Upper lobe of right lung (tissue), 1 donor: ENCODE measurements at places on chromosomes 2 and 18. TPM values are rescaled to one million over a fixed set of nuclear protein-coding genes. Genes with fewer than 3 reads are reported as not detected.

DNA sequence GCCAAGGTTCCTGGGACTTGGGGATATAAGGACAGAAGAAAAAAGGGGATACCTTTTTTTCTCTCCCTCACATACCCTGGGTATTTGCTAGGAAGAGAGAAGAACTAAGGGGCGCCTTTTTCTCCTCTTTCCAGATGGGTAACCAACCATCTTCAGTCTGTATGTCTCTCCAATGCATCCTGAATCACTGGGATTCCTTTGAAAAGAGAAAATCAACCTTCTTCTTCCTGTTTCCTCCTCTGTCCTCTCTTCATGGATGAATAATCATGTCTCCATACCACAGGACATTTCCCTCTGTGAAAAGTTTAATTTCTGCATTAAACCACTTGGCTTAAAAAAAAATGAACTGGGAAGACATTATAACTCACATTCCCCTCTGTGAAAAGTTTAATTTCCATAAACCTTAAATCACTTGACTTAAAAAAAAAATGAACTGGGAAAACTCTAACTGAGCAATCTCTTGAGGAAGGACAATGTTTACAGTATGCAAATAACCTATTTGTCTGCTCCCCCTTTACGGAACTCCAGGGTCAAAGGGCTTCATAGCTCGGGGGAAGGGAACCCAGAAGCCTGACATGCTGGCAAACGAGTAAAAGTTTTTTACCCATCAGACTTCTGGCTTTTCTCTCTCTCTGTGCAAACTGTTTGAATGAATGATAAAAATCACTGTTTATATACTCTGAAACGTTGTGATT lies 56.7 kb upstream of the FAM98A start:
- no peaks in the 10 kb centered on the region for H3K36me3 ChIP-seq
- no peaks in the 10 kb centered on the region for H3K27me3 ChIP-seq
- H3K27ac ChIP-seq, result no peak overlapping the region
- no peak overlapping the region for H3K4me3 ChIP-seq

- H3K36me3 ChIP-seq, result no peaks in the 10 kb centered on the region
- H3K4me1 ChIP-seq, result no peaks in the 10 kb centered on the region
- no peak overlapping the region for H3K27ac ChIP-seq
- no peak overlapping the region for H3K4me3 ChIP-seq
Observed at GRCh38 chr18:52435301-52435700, 95.3 kb downstream of the DCC start.

The CROCC2 gene
- 0.26 TPM for total RNA-seq

- DNase-seq, result no peak
- no peaks in the 10 kb centered on the region for H3K36me3 ChIP-seq
- no peaks in the 10 kb centered on the region for H3K4me1 ChIP-seq
- H3K27ac ChIP-seq, result no peak overlapping the region
- no peaks in the 10 kb centered on the region for H3K27me3 ChIP-seq
- H3K4me3 ChIP-seq, result no peak overlapping the region
Observed at GRCh38 chr2:57888463-57888862, 158.1 kb upstream of the VRK2 start.

DNA sequence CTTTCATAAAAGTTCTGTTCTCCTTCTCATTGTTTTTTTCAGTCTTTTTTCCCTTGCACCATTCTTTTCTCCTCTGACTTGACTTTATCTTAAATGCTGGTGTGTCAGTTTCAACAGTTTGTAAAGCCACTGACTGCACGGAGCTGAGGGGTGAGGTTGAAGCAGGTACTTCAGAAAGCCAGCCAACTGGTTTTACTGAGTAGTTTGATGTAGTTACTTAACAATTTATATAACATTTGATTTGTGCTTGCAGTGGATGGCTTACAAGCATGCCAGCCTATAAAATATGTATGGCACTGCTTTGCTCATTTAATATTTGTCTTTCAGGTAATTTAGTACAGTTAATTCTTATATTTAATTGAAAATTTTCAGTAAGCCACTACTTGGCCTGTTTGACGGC lies 55.4 kb downstream of the FAM171B start:
- no peaks in the 10 kb centered on the region for H3K27me3 ChIP-seq
- no peak overlapping the region for H3K4me3 ChIP-seq
- DNase-seq, result no peak

- no peak for DNase-seq
- H3K27ac ChIP-seq, result peak overlapping the region; percentile 45
- H3K4me3 ChIP-seq, result peak overlapping the region; percentile 11
- no peaks in the 10 kb centered on the region for H3K36me3 ChIP-seq
- H3K4me1 ChIP-seq, result peaks cover 9% of the 10 kb centered on the region
Observed at GRCh38 chr2:222743251-222743812, 71.9 kb downstream of the MOGAT1 start.

DNA sequence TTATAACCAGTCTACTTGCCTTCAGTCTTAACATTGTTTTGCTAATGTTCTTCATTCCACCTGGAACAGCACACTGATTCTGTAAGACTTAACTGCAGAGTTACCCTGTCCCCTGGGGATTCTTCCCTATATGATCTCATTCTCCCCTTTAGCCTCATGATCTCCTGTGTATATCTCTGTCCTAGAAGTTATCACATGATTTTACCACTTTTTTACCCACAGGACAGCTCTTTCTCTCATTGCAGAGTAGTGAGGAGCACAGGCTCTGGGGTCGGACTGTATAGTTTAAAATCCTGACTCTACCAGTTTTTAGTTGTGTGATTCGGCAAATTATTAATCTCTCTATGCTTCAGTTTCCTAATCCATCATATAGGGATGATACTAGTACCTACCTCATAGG lies 14.2 kb upstream of the EXOC6B start:
- H3K27ac ChIP-seq, result no peak overlapping the region
- no peaks in the 10 kb centered on the region for H3K4me1 ChIP-seq
- DNase-seq, result no peak
- H3K36me3 ChIP-seq, result no peaks in the 10 kb centered on the region
- no peaks in the 10 kb centered on the region for H3K27me3 ChIP-seq

DNA sequence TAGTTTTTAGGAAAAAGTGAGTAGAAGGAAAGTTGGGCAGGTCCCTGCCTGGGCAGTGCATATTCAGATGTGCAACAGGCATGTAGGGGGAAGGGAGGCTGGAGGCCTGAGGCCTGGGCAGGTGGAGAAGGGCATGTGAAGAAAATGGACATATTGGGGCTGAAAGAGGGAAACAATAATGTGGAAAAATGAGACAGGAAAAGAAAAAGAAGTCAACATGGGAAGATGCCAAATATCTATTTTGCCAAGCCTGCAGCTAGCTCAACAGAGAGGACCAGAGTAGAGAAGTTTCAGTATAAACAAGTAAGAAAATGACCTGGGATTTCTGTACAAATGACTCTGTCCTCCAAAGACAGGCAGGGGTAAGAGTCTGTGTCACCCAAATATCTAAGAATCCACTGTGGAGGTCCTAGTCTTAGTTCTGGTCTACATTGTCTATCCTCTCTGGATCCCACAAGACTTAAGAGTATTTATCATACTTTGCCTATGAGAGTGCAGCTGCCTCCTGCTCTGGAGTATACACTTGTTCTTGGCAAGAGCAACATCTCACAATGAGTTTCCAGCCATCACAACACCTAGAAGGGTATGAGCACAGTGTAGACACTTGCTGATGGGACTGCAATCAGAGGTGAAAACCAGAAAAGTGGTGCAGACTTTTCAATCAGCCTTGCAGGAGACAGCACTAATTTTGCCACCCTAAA lies 80.2 kb downstream of the CLHC1 start:
- no peaks in the 10 kb centered on the region for H3K27me3 ChIP-seq
- H3K4me1 ChIP-seq, result peaks cover 49% of the 10 kb centered on the region
- no peak overlapping the region for H3K4me3 ChIP-seq
- H3K36me3 ChIP-seq, result no peaks in the 10 kb centered on the region
